ENCODE measurements at places on chromosomes 7 and 10.

DNA sequence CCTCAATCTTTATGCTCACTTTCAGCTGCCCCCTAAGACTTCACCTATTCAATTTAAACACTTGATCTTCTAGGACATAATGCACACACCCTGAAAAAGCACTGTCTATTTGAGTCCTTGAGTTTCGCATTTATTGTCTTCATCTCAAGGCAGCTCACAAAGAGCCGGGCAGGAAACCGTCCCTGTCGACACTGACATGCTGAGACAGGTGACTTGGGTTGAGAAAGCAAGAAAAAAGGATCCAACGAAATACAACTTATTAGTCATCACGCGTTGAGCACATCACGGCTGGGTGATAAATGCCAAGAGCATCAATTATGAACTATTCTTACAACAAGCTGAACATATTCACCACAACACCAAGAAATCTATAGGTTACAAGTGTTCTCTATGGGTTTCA lies 91.1 kb downstream of the CALN1 start:
- DNase-seq, result no peak

DNA sequence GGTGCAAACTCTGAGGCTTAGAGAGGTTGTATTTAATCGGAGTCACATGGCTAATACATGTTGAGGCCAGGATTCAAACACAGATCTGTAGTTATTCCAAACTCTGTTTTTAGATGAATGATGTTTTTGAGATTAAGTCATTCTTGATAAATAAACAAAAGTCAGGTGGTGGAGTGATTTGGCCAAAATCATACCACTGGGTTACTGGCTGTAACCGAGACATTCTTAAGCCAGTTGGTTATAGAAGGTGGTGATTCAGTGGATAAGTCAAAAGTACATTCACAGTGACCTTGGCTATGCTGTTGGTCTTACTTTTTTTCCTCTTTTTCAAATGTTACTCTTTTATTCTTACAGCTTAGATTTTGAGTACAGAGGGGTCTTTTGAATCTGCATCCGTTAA lies 361.4 kb downstream of the KIF20B start:
- DNase-seq, result no peak

GRCh38 chr7:41169317-41169716 lies 533.6 kb downstream of the INHBA start:
- DNase-seq, result no peak

- DNase-seq, result no peak
These were observed 70.9 kb upstream of the CHST15 start for GRCh38 chr10:124164264-124164663.

- DNase-seq, result no peak
These were observed 67.0 kb downstream of the PPP1R9A start for GRCh38 chr7:94974423-94974822.

- DNase-seq, result no peak
These were observed 54.5 kb downstream of the NRP1 start for GRCh38 chr10:33279811-33280602.

- DNase-seq, result no peak
These were observed 125.8 kb upstream of the PTN start for GRCh38 chr7:137469191-137469811.

- no peak for DNase-seq
These were observed 15.2 kb upstream of the CDCA7L start for GRCh38 chr7:21960922-21961321.

- DNase-seq, result peak; percentile 14
These were observed 147.8 kb upstream of the UNC5B start for GRCh38 chr10:71064413-71065118.

GRCh38 chr7:121610243-121610642 lies 214.1 kb upstream of the FAM3C start:
- DNase-seq, result peak; percentile 47

DNA sequence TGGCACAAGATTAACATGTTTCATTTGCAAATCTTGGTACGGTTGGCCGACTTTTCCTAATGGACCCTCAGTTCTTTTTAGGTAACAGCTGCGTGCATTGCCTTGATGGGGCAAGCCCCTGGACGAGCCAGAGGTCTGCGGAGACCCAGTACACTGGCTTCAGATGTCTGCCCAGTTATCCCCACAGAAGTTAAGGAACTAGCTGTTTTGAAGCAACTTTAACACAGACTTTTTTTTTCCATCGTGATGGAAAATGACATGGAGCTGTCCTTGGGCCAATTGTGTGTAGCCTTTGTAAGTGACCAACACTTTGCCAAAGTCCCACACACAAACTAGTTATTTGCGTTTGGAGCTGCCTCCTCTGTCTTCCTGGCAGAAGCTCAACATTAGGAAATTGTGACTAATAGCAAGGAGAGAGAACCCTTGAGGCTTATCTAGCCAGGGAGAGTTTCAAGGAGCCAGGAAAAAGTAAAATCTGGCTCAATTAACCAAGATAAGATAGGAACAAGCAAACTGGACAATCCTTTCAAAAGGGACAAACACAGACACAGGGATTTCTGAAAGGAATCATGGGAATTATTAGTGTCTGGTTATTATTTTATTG lies 99.6 kb upstream of the BMPER start:
- DNase-seq, result no peak

DNA sequence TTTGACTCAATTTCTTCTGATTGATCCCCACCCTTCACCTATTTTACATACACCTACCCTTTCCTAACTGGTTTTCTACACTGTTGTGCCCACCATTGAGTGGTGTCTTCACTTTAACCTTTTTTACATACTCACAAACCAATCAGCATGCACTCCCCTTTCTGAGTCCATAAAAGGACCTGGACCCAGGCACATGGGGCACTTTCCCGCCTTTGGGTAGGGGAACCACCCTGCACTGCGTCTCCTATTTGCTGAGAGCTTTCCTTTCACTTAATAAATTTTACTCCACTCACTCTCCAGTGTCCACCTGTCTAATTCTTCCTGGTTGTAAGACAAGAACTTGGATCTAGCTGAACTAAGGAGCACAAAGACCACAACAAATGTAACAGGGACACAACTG lies 33.8 kb downstream of the ANKMY2 start:
- DNase-seq, result peak; percentile 7

- DNase-seq, result no peak
These were observed 814 bp upstream of the OPALIN start for GRCh38 chr10:96359616-96360015.

- DNase-seq, result no peak
These were observed 9.7 kb upstream of the FHIP2A start for GRCh38 chr10:114811862-114812261.

Measured in NCI-H69 (cell line).